ENCODE measurements at places on chromosomes 16 and 17.

DNA sequence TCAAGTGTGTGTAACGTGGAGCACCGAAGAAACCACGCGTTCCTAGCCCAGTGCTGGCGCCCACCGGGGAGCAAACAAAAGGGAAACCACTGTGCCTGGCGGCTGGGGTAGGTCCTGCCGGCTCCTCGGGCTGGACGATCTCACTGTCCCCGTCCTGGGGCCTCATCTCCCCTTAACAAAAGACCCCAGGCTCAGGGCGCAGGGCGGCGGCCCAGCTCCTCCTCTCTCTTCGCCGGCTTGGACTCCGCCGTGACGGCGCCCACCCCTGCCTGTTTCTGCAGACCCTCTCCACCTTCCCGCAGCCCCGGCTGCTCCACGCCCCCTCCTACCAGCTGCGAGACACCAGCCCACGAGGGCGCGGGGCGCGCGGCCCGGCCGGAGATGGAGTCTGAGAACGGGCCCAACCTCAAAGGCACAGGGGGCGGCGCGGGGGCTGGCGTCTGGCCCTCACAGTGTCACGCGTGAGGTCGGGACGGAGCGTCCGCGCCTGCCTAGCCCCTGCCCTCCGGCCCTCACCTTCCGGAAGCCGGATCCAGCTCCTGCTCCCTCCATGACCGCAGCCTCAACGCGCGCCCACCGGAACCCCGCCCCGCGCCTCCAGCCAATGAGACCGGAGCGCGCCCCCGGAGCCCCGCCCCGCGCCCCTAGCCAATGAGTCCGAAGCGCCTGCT lies at the start of gene CENPX:
CENPX (minus strand) TSS at position 569 of the 671 bp plus-strand sequence; CDS start at position 552, 17 bp downstream.
- DNase-seq: no peak

GRCh38 chr16:66927918-66928649 lies 2.7 kb upstream of the RRAD start:
- peak; percentile 46 for DNase-seq

DNA sequence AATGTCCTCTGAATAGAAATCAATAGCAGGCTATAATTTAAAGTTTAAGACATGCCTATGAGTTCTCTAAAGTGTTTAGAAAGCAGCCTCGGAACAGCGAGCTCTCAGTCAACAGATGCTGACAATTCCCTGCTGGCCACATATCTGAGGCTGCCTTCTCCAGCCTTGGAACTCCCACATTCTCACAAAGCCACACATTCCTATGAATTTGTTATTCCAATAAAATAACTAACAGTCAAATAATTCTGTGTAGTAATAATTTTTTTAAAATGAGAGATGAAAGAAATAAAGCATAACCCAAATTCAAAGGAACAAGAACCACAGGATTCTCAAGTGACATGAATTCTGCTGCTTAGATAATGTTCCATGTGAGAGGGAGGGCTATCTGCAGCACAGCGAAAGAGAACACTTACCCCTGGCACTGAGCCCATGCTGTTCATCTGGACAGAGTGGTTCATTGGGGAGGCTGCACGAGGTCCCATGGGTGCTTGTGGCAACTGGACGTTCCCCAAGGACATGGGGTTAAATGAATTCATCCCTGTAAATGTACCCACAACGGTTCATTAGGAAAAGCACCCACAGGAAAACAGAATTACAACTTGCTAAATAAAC lies 56.9 kb upstream of the TRAP1 start:
- DNase-seq: no peak

- no peak for DNase-seq
Observed at GRCh38 chr17:1755827-1756262, 6.0 kb upstream of the SERPINF1 start.

DNA sequence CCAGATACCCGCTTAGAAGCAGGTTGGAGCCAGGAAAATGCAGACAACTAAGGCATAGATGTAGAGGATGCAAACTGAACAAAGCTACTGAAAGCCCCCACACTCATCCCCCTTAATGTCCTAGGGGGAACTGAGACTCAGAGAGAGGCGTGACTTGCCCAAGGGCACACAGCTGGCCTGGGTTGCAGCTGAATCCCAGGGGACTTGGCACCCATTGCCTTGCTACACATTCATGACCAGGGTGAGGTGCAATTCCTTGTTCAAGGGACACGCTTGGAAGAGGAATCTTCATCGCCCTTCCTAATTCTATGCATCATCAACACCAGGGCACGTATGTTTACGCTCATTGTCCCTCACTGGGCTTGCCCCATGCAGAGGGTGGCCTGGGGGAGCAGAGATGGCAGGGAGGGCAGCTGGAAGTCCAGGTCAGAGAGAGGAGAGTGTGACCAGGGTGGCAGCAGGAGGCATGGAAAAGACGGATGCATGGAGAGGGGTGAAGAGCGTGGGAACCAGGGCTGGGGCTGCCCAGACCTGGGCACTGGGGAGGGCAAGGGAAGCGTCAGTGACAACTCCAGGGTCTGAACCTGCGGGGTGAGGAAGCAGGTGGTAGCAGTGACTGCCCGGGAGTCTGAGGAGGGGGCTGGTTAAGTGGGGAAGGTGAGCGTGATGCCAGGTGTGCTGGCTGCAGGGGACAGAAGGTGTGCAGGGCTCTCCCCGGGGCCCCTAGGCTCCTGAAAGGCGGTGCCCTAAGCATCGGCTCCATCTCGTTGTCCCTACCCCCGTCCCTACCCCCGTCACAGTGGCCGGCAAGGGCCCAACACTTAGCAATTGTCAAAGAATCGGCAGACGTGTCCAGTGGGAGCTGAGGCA lies 267.1 kb upstream of the TNRC6C start:
- DNase-seq: no peak

DNA sequence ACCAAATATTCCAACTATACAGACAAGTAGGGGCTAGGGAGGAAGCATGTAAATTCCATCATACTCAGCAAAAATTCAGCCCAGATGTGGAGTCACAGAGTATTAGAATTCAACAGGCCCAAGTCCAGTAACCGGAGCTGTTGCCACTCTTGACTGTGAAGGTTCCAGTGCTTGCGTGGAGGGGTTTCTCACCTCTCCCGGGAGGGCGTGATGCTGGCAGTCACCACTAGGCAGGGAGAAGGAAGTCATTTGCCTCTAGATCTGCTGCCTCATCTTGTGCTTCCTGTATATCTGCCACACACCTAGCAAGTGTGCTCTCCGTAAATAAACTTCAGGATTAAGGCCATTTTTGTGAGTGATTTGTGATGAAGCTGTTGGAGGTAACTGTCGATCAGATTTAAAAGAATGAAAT lies 1.0 kb upstream of the CKLF start:
- DNase-seq: peak; percentile 72

GRCh38 chr17:8865385-8865784 lies 2.1 kb downstream of the PIK3R6 start:
- no peak for DNase-seq

Measured in activated CD8-positive, alpha-beta T cell treated with anti-CD3 and anti-CD28 coated beads for 36 hours (primary cell).